ENCODE measurements at places on chromosomes 3 and 15.

- DNase-seq = peak; percentile 57
Observed at GRCh38 chr3:8070011-8070410, 431.6 kb upstream of the LMCD1 start.

- DNase-seq = peak; percentile 16
Observed at GRCh38 chr3:138426211-138426610, 8.2 kb upstream of the ESYT3 start.

- DNase-seq = peak; percentile 14
Observed at GRCh38 chr3:34886443-34886842, 752.9 kb upstream of the ARPP21 start.

- no peak for DNase-seq
Observed at GRCh38 chr15:62406305-62406891, 241.3 kb upstream of the C2CD4B start.

GRCh38 chr3:116601206-116601605, 108.4 kb upstream of the TUSC7 start:
- no peak for DNase-seq

GRCh38 chr3:42755681-42756578, 17.1 kb downstream of the CCDC13 start:
- DNase-seq = peak; percentile 35

DNA sequence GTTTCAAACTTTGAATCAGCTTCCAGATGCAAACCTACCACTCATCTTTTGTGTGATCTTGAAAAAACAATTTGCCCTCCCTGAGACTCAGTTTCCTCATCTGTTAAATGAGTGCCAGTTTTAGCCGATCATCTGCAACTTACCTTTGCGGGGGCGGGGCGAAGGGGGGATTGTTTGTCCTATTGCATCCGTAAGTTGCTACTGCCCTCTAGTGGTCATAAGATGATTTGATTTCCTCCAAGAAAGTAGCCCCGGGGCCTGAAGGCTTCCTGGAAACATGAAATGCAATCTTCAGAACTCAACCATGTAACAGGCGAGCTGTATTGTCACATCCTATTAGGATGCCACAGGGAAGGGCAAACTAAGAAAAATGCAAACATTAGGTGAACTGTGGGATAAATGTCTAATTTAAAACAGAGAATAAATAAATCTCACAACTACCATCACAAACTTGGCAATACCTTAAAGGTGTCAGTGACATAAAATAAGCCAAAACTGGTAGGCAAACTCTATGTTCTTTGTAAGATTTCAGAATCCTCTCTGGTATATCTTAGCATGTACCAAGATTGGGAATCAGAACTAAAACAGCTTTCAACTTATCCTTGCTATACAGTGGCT, 63.5 kb upstream of the CLDN18 start:
- peak; percentile 56 for DNase-seq

GRCh38 chr3:182058488-182058887, 346.8 kb downstream of the SOX2 start:
- DNase-seq = no peak

DNA sequence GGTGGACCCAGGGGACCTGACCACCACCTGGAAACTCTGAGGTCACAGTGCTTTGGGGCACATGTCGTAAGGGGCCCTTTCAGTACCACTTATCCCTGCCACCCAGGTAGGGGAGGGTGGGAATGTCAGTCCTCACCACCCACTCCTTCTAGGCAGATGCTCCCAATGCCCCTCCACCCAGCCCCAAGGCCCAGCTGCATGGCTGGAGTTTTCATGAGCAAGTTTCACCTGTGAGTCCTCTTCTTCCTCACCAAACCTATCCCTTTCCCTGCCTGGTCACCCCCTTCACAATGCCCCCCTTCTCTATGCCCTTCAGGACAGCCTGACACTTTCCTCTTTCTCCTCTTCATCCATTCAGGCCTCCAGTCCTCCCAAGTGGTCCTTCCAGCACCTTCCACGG, 9.8 kb downstream of the FAM174B start:
- DNase-seq = no peak

DNA sequence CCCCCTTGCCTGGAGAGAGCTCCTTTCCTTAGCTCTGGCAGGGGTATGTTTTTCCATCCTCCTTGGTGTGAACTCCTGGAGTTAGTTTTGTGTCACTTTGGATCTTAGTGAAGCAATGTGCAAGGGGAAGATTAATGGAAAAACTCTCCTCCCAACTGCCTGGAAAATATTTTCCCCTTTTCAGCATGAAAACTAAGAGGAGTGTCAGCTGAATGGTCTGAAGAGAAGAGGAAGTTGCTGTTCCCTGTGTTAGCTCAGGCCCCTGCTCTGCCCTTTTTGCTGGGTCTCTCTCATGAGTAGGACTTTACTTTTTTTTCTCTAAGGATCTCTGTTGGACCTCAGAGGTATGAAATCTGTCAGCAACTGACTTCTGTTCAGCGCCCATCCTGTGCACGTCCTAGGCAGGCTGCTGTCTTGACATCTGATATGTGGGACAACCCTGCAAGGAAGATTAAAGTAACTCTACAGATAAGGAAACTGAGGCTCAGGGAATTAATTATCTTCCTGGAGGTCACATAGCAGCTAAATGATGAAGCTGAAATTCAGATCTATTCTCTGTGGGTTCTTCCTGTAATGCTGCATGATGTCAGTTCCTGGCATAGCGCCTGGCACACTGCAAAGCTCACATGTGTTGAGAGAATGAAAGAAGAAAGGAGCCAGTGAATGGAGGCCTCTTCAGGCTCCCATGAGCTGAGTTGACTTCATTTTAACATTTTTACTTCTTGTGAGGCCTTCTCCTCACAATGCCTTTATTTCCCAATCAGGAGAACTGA, 109.7 kb upstream of the GALNT15 start:
- peak; percentile 94 for DNase-seq

DNA sequence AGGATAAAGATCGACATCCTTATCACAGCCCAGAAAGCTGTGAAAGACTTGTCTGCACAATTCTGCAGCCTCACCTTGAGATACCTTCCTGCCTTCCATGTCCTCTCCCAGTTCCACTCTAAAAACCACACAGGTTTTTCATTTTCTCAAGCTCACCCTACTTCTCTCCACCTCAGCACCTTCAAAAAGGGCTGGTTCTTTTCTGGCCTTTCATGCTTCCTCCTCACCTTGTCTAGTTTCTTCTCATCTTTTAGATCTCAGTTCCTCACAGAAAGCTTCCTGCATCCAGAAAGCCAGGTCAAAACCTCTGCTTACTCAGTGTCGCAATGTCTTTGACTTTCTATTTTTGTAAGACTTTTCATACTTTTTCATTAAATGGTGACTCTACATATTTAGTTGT, 140.2 kb upstream of the STT3B start:
- no peak for DNase-seq

DNA sequence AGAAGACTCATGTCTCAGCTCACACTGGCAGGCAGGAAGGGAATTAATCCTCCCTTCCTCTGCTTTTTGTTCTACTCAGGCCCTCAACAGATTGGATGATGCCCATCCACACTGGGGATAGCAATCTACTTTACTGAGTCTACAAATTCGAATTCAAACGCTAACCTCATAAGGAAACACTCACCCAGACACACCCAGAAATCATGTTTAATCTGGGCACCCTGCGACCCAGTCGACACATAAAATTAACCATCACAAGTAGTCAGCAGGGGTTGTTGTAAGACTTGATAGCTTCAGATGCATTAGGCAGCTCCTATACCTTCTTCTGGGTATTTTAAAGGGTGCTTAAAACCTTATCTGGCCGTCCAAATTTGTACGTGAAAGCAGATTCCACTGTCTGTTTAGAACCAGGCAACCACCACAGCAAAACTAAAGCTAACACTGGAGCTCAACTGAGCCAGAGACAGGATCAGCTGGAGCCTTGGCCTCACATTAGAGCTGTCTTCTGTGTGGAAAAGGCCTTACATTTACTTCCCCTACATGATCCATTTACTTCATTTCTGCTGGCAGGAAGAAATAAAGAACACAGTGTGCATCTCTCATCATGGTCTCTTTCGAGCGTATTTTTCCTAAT, 407.3 kb upstream of the PPP2R3A start:
- DNase-seq = peak; percentile 76

GRCh38 chr15:39669661-39670060, 88.8 kb downstream of the THBS1 start:
- no peak for DNase-seq

GRCh38 chr15:95894407-95894956, 436.0 kb upstream of the NR2F2 start:
- peak; percentile 73 for DNase-seq

DNA sequence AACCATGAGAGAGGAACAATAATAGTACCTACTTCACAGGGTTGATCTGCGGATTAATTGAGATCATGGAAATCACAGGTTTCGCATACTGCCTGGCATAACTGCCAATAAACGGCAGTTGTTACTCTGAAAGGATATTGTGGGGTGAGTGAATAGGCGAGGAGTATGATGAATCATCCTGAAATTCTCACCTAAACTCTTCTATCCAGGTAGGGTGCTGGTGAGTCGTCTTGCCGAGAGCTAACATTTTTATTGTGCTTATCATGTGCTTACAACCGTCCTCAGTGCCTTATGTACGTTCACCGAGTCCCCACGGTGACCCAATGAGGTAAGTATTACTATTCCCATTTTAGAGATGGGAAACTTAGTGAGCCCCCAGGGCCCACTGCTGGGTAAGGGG, 52.4 kb upstream of the SRGAP3 start:
- no peak for DNase-seq

DNA sequence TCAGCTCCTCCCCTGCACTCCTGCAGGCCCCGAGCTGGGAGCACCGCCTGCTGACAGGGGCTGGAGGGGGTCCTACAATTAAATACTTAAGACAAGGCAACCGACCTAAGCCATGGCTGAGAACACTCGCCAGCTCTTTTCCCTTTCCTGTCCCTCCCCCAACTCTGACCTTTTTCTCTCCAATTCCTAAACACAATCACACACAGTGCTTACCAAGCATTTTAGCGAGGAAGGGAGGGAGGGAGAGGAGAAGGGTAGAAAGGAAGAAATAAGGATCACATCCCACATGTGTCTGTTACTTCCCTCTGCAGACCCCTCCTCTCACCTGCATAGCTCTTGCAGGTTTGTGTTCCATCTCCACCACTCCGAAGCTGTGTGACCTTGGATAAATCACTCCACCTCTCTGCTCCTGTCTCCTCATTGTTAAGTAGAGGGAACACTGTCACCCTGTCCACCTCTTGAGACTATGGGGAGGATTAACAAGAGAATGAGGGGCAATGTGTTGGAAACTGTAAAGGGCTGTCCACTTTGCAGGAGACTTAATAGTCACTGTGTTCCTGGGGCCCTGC, 63.6 kb downstream of the CYP11A1 start:
- no peak for DNase-seq

DNA sequence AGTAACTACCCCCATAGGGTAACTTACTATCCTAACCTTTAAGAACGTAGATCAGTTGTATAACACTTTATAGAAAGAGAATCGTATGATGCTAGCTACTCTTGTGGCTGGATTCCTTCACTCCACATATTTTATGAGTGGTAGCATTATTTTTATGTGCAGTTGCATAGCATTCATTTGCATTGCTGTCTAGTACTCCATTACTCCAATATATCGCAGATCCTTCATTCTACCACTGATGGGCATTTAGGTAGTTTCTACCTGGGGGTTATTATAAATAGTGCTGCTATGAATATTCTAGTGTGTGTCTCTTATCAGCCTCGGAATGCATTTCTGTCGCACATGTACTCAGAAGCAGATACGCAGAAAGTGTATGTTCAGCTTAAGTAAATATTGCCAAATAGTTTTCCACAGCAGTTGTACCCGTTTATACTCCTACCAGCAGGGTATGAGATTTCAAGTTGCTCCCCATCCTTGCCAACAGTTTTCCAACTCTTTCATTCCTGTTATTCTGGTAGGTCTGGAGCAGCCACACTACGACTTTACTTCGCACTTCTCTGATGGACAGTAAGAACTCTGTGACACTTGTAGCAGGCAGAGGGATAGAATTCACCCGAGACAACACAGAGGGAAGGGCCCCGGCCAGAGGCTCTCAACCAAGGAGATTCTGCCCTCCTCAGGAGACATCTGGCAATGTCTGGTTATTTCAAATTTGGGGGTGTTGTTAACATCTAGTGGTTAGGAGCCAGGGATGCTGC, 9.8 kb upstream of the VGLL4 start:
- no peak for DNase-seq

- no peak for DNase-seq
Observed at GRCh38 chr3:21747966-21748555, 2.9 kb downstream of the ZNF385D start.

- no peak for DNase-seq
Observed at GRCh38 chr3:101615525-101615924, 41.5 kb downstream of the PCNP start.

- no peak for DNase-seq
Observed at GRCh38 chr15:93180656-93181055, 91.6 kb upstream of the RGMA start.

GRCh38 chr3:196203846-196204245, 7.4 kb downstream of the ZDHHC19 start:
- no peak for DNase-seq

DNA sequence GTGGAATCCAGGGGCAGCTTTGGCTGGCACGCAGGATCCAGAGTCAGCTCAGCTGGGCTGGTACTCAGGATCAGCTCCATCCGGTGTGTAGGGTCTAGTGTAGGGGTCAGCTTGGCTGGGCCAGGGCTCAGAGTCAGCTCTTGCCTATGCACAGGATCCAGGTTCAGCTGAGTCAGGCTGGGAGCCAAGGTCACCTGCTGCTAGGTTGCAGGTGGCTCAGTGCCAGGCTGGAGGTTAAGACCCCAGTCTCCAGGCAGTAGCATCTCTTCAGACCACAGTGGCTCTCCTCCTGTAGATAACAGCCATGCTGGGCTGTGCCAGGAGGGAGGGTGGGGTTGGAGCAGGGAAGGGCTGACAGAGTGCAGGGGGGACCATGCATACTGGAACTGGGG, 1.8 kb downstream of the HYAL3 start:
- DNase-seq = no peak

DNA sequence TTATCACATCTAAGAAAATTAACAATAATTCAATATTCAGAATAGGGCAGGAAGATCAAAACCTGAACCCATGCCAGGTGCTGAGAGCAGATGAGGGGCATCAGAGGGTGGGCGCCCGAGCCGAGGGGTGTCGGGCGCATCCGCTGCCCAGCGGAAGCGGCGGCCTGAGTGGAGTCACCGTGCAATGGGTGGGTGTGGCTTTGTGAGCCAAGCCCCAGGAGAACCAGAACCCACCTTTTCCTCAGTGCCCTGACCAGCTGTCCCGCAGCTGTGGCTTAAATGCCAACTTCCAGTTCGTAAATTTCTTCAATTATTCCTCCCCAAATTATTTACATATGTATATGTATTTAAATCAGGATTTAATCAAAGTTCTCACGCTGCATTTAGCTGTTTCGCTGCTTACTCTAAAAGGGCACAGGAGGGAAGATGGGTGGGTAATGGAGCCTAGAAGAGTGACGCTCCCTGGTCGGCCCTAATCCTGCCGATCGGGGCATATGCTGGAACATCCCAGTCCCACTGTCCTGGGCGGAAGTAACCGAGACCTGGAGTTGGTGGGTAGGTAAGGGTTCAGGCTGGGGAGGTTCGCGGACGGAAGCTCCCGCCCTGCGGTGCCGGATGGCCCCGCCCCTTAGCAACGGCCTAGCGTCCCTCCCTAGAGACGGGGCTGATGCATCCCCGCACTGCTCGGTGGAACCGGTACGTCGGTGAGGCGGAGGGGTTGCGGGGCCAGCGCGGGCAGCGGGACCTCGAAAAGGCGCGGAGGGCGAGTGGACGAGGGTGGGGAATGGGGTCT, 1.3 kb downstream of the DNAH1 start:
- DNase-seq = peak; percentile 60

Data from umbilical cord (tissue), 2 donors.